ENCODE measurements at places on chromosomes 4 and X.

DNA sequence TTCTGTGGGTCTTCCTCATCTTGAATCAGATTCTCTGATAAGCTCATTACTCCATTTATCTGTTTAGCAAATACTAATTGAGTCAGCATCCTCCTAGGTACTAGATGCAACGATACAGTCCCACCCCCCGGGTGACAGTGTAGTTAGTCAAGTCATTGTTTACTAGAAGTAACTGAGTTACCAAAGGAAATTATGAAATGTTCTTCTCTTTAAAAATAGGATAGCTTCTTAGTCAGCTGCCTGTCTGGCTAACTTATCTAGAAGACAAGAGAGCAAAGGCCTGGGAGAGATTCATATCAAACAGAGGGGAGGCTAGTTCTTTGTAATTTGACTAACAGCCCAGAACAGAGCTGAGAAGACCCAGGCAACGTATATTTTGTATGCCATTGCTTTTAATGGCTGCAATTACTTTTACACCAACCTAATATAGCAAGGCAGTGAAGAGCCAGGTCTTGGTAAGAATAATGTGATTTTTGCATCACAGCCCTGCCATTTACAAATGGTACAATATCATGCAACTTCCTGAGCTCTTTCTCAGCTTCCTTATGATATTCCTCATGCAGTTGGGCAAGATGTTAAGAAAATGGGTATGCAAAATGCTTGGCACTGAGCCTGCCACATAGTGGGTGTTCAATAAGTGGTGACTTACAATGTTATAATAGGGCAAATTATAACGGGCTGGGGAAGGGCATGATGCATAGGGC, 149.9 kb downstream of the CHIC2 start:
- peak; percentile 89 for DNase-seq

- DNase-seq = no peak
Measured at GRCh38 chrX:15492469-15492868, 664 bp downstream of the PIR start.

DNA sequence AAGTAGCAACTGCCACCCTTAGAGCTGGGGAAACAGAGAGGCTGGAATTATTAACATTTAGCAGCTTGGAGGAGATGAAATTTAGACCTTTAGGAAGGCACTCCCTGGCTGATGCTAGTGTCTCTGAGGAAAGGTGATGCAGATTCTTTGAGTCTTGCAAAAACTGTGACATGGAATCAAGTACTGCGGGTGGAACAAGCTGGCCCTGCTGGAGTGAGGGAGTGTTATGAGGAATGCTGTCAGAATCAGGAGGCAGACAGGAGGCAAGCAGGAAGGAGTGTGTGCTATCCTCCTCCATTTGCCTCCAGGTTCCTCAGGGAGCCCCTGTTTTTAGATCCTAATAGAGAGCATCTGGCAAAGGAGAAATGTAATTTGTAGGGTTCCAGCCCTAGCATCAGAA, 391.7 kb upstream of the PITX2 start:
- no peak for DNase-seq

GRCh38 chr4:78057135-78057599, at the start of gene FRAS1:
Gene FRAS1, plus strand, starts transcription at chr4:78057323. Its CDS starts 687 bp downstream, at chr4:78058010.
- no peak for DNase-seq

DNA sequence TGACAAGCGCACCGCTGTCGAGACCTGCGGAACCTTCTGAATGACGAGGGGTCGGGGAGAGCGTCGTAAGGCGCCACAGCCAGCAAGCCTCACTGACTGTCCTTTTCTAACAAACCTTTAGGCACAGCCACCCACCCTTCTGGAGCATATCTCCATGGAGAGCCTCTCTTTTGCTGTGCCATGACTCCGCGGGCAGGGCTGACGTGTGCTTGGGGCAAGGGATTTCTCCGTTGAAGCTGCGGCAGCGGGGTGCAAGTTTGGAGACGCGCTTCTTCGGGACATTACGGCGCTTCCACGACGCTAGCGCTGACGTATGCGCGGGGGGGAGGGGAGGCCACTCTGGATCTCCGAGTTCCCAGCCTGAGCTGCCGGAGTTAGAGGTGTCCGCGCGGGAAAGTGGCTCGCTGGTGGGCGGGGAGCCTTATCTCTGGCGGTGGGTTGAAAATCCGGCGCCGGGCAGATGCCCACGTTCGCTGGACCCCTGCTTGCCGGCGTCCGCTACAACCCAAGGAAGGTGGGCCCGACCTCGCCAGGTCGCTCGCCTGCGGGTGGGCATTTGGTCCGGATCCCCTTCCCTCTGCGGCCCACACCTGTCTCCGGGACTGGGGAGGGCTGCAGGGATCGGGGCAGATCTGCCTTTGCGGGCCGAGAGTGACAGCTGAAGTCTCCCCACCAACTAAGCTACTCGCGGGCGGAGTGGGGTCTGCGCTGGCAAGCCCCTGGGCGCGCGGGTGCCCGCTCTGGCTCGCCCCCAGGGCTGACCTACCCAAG, 543 bp upstream of the SLC10A7 start:
- DNase-seq = peak; percentile 95

GRCh38 chr4:74297539-74297938, 10.7 kb upstream of the EPGN start:
- DNase-seq = no peak

- no peak for DNase-seq
Measured at GRCh38 chr4:20298986-20299385, 47.3 kb downstream of the SLIT2 start.

DNA sequence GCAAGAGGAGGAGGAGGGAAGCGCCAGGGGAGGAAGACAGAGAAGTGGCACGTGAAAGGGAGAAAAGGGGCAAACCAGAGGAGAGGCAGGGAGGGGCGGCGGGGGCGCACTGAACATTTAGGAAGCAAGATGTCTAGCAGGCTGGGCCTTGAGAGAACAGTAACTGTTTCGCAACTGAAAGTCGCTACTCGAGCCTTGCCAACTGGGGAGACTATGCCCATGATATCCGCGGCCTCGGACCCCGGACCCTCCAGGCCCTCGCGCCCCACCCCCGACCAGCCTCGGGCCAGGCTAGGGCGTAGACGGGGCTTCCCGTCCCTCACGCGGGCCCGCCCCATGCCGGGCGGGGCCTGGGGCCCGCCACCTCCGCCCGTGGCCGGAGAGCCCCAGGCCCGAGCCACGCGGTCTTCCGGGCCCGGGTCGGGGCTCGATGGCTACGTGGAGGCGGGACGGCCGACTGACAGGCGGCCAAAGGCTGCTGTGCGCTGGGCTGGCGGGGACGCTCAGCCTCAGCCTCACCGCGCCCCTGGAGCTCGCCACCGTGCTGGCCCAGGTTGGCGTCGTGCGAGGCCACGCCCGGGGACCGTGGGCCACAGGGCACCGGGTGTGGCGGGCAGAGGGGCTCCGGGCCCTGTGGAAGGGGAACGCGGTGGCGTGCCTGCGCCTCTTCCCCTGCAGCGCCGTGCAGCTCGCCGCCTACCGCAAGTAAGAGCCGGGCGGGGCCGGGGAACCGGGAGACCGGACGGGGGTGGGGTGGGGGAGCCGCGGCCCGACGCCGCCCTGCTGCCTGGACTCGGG, at the start of gene SLC25A43:
Gene SLC25A43 (plus strand): TSS at position 363 of the 798 bp plus-strand sequence. CDS start 68 bp downstream, at position 431.
- peak; percentile 74 for DNase-seq

DNA sequence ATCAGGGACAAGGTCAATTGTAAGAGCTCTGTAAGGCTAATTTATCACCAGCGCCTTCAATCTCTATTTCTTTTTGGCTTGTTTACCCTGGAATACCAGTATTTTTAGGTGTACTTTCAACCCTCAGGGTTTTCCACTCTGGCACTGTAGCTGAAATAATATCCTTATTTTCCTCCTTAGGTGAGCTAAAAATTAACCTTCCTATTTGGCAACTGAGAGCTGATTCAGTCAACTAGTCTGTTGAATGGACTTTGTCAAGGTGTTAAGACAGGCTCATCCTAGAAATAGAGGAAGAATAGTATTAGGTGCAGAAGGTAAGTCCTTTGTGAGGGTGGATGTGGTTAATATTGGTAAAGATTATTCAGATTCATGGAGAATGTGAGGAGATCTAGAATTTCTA, 101.3 kb upstream of the BANK1 start:
- DNase-seq = no peak

- DNase-seq = no peak
Measured at GRCh38 chrX:115894087-115894486, 276.5 kb upstream of the AGTR2 start.

DNA sequence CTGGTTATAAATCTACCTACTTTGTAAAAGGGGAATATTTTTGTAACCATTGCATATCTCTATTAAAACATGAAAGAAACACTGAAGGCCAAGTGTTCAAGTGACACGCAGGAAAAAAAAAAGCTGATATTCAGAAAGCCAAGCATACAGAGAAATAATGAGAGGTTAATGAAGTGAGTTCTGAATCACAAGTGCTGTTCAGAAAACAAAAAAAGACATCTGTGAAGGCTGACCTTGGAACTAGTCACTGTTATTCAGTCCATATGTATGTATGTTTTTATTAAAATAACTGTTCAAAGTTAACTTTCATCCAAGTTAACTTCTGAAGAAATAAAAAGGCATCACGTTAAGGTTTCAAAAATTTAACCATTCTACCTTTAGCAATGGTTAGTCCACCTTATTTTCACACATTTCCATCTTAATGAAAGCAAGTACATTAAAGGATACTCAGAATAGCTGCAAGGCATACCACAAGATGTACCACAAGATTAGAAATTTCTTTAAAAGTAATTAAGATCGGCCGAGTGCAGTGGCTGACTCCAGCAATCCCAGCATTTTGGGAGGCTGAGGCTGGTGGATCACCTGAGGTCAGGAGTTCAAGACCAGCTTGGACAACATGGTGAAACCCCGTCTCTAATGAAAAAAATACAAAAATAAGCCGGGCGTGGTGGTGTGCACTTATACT, 31.4 kb downstream of the SH3RF1 start:
- DNase-seq = no peak

GRCh38 chr4:67635331-67635730, 65.6 kb downstream of the UBA6 start:
- DNase-seq = no peak

DNA sequence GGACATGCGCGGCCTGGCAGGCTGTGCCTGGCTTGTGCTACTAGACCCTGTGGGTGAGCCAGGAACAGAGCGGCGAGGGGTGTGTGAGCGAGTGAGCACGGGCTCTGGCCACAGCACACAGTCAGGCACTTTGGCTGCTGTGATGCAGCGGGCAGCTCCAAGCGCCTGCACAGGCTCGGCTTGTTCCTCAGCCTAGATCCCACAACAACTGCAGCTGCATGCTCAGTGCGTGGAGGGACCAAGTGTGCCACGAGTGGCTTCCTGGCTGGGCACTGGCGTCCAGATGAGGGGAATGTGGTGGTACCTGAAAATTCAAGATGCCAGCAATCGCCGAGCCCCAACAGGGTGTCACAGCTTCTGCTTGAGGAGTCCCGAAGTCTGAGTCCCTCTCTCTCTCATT, 1056.6 kb downstream of the RAPGEF2 start:
- no peak for DNase-seq

- DNase-seq = no peak
Measured at GRCh38 chrX:37047776-37048175, 39.6 kb downstream of the FAM47C start.

- no peak for DNase-seq
Measured at GRCh38 chrX:119237562-119237942, 1.5 kb downstream of the PGRMC1 start.

DNA sequence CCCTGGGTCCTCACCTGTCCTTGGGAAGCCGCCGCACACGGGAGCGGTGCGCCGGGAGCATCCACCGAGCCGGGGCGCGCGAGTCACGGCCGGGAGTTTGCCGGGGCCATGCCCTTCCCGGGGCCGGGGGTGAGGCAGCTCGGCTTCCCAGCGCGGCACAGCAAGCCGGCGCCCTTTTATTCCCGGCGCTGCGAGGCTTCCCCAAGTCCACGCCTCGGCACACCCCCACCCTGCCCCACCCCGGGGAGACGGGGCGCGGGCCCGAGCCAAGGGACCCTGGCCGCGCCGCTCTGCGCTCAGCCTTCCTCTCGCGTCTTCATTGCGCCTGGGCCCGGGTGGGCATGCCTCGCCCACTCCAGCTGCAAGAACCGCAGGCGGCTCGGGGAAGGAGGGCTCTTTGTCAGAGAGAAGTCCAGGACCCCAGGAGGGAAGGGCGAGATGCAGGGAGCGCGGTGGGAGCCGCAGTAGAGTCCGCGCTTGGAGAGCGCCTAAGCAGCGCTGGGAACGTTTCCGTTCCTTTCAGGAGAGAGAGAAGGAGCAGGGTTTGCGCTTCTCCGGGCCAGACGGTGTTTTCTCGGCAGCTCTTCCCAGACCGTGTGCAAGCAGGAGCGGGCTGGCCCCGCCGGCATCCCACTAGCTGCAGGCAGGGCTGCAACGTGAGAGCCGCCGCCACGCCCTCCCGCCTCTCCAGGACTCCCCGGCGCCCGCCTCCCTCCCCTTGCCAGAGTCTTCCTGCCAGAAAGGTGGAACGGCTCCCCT, at the start of gene MXRA5:
Gene MXRA5 (minus strand): TSS at position 152 of the 759 bp plus-strand sequence. CDS start 2,819 bp downstream, outside the sequence.
- no peak for DNase-seq

GRCh38 chr4:7803992-7804755, 135.5 kb downstream of the AFAP1 start:
- peak; percentile 88 for DNase-seq

DNA sequence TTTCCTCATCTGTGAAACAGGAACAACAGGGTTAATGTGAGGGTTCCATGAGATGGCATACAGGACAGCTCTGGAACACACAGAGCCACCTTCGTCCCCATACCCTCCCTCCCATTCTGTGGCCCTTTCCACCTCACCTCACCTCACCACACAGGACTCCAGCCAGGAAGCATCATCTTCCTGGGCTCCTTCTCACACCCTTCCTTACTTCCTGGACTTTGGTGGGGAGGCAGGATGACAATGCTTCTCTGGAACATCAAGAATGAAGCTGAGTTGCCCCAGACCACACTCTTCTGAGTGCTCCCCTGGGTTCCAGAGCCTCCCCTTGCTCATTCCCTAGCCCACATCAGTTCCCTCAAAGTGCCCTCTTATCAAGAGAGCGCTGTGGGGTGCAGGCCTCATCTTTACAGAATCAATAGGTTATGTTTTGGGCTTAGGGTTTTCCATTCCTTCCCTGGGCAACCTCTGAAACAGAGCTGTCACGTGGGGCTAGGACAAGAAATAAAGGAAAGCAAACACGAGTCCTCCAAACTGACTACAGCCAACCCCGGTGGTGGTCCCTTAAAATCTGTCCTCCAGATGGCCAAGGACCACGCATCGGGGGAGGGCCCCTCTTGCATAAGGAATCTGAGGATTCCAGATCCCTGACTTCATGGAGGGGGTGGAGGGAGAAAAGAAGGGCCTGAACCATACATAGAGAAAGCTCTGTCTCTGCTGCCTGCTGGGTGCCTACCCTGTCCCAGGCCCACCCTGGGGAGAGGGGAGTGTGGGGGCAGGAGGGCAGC, 74.4 kb upstream of the ATP6AP2 start:
- DNase-seq = no peak

- DNase-seq = peak; percentile 72
Measured at GRCh38 chr4:15254236-15254880, 173.5 kb upstream of the C1QTNF7 start.
